ENCODE measurements at places on chromosomes 16 and 17.
A peak's percentile ranks its signal among the peaks of the same experiment; 100 is the strongest.

- DNase-seq: no peak
These were observed 27.6 kb downstream of the FOXL1 start for GRCh38 chr16:86605950-86606349.

DNA sequence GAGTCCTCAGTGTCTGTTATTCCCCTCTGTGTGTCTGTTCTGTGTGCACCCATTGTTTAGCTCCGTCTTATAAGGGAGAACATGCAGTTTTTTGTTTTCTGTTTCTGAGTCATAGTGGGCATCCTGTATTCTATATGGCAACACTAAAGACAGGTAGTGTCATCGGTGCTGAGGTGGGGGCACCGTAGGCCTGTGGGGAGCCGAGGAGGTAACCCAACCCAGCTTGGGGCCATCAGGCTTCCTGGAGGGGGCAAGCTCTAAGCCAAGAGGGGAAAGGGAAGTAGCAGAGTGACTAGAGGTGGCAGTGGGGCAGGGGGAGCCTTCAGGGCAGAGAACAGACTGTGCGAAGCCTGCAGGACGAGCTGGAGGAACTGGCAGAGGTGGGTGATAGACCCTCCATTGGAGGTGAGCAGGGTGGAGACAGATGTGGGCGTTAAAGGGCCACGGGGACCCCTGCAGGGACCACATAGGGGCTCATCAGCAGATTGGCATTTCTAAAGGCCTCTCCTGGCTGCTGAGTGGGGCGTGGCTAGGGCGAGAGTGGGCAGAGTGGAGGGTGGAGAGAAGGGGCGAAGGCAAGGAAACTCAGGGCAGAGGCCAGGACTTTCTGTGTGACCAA lies 36.5 kb downstream of the CPNE2 start:
- no peak for DNase-seq

GRCh38 chr16:14151256-14152030 lies 80.3 kb downstream of the MRTFB start:
- no peak for DNase-seq

- no peak for DNase-seq
These were observed 39.8 kb upstream of the METTL16 start for GRCh38 chr17:2551493-2551892.

DNA sequence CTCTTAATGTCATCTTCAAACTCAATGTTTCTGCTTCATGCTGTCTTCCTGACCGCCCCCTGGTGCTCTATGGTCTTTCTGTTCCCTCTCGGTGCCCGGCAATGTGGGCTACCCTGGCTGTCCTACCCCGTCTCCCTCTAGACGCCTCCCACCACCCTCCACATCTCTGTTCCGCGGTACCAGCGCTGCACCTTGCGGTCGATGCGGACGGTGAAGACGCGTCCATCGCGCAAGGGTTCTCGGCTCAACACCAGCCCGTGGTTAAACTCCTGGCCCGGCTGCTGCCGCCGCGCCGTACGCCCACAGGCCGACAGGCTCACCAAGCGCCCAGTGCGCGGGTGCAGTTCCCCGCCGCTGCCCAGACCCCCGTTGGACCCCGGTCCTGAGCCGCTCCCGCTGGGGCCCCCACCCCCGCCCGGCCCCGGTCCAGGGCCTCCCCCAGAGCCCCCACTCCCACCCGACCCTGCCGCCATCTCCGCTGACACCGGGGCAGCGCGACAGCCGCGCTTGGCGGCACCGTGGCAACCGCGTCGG lies at the start of gene NEURL4:
TSS of gene NEURL4 (minus strand) at position 496 of the 534 bp plus-strand sequence. CDS start at position 473, 23 bp downstream.
- DNase-seq: no peak

DNA sequence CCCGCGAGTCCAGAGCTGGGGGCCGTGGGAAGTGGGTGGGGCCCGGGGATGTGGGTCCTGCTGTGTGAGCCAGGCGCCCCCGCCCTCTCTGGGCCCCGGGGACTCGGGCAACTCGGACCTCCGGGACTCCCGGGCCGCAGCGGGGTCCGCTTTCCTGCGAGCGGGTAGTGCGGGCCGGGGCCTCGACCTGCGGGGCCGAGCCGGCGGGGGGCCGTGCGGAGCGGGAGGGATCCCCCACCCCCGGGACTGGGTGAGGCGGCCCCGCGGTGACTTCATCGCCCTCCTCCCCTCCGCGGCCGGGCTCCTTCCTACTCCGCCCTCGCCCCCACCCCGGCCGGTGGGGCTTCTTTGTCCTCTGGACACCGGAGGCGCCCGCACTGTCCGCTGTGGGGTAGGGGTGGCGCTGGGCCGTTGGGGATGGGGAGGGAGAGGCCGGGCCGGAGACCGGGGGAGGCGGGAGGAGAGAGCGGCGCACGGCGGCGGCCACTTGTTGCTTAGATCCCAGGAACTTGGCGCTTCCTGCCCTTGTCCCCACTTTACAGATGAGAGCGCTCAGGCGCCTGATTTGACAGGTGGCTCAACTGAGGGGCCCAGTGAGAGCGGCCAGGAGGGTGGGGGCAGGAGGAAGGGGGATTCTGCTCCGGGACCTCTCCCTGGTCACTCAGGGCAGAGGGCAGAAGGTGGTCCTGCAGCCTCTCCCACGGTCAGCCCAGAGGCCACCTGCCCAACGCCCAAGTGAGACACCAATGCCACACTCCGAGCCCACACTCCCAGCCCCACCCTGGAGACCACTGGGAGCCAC lies 874 bp downstream of the CMTM3 start:
- DNase-seq: peak; percentile 93

GRCh38 chr17:45073414-45074070 lies 12.4 kb downstream of the NMT1 start:
- no peak for DNase-seq

GRCh38 chr17:409308-409847 lies 56.8 kb upstream of the RPH3AL start:
- DNase-seq: no peak

DNA sequence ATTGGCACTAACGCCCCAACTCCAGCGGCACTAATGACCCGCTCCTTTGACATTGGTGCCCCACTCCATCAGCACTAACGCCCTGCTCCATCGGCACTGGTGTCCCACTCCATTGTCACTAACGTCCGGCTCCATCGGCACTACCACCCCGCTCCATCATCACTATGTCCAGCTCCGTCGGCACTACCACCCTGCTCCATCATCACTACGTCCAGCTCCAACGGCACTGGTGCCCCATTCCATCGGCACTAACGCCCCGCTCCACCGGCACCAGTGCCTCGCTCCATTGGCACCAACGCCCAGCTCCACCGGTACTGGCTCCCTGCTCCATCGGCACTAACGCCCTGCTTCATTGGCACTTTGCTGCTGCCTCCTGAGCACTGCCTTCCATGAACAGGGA lies 7.5 kb downstream of the ZNF213 start:
- no peak for DNase-seq

GRCh38 chr17:73201215-73202069 lies 8.6 kb downstream of the COG1 start:
- DNase-seq: no peak

DNA sequence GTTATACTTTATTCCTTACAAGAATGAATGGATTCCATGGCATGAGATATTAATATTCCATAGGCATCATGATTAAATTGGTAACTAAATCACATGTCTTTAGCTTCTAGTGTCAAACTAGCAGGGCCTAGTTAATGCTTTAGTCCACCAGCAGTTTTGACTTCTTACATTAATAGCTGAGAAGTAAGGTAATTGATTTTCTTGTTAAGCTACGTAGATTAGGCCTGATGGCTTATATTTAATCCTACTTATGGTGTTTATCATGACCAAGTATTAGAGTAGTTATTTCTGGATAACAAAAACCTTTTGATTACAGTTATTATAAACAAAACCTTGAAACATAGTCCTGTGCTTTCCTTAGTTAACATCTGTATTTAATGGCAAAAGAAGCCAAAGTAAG lies 184.5 kb downstream of the TANC2 start:
- DNase-seq: no peak

DNA sequence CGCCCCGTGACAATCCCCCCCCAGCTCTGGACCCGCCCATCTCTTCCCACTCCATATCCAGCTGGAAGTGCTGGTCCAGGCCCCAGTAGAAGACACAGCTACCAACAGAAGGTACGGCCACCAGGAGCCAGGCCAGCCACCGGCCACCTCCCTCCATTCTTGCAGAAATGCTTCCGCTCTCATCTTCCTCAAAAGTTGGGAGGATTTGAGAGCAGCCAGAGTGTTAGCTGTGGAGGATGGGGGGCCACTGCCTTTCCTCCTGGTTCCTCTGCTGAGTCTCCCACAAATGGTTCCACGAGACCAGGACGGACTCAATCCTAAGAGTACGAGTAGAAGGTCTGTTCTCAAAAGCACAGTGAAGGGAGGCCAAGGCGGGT lies 78.3 kb downstream of the GAS7 start:
- peak; percentile 62 for DNase-seq

- DNase-seq: peak; percentile 26
These were observed 177.7 kb upstream of the CIBAR2 start for GRCh38 chr16:85289760-85290625.

DNA sequence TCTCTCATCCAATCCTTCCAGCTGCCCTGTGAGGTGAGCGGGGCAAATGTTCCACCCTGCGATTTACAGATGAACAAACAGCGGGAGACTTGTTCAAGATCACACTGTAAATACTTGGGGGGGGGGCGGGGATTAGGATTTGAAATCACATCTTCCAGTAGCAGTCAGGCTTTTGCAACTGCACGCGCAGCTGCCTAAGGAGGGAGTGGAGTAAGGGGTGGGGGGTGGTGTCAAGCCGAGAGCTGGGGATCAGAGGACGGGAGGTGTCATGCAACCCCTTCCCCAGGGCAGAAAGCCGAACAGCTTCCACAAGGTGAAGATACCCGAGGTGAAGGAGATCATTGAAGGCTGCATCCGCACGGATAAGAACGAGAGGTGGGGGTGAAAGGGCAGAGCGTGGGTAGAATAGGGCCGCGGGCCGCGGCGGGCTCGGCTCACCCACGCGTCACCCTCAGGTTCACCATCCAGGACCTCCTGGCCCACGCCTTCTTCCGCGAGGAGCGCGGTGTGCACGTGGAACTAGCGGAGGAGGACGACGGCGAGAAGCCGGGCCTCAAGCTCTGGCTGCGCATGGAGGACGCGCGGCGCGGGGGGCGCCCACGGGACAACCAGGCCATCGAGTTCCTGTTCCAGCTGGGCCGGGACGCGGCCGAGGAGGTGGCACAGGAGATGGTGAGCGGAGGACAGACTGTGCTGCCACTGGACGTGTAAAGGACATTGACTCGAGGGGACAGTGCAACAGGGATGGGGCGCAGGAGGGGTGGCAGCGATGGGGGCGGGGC lies 4.6 kb downstream of the WNK4 start:
- DNase-seq: no peak

GRCh38 chr17:33615861-33616260 lies 322.8 kb upstream of the ASIC2 start:
- no peak for DNase-seq

DNA sequence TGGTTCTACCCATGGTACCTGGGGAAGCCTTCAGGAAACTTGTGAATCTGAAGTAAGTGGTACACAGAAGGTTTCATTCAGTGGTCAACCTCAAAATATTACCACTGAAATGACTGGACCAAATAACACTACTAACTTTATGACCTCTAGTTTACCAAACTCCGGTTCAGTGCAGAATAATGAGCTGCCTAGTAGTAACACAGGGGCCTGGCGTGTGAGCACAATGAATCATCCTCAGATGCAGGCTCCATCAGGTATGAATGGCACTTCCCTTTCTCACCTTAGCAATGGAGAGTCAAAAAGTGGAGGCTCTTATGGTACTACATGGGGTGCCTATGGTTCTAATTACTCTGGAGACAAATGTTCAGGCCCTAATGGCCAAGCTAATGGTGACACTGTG lies 55.9 kb upstream of the SLC5A11 start:
- DNase-seq: no peak

- DNase-seq: no peak
These were observed 41.8 kb upstream of the PEMT start for GRCh38 chr17:17633310-17633709.

DNA sequence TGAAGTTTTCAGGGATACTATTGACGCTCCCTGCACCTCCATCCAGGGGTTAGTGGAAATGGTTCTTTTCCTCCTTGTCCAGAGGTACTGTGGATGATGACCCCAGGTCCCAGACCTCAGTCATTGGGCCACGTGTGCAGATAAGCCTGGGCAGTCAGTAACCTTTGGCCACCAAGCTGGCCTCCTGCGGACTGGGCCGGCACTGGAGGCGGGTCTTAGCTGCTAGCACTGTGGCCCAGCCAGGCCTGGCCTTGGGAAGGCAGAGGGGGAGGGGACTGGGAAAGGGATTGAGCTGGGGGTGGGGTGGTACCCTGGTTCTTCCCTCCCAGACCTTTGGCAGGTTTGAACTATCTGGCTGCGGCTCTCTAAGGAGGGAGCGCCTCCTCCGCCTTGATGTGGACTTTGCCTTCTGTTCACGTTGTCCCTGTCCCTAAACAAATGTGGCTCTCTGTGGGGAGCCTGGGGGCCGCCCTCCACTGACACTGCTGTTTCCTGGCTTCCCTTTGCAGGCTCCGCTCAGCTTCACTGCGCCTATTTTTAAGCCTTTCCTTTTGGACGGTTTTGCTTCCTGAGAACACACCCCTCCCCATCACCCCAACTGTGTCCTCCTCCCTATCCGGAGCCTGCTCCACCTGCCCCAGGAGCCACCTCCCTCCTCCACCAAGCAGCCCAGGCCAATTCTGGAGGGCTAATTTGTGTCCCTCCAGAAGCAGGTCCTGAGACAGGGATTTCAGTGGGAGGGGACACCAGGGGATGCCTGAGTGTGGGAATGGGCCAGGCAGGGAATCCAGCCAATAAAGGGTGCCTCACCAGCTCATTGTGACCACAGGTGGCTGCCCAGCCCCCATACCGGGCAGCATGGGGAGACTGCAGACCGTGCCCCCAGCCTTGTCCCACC lies 251.9 kb downstream of the SEC14L1 start:
- DNase-seq: no peak

- DNase-seq: peak; percentile 30
These were observed 9.5 kb upstream of the KSR1 start for GRCh38 chr17:27446569-27447301.

- peak; percentile 86 for DNase-seq
These were observed 15.7 kb upstream of the ABCC3 start for GRCh38 chr17:50618941-50619340.

- peak; percentile 69 for DNase-seq
These were observed 12.4 kb downstream of the TAT start for GRCh38 chr16:71564335-71564967.

- DNase-seq: no peak
These were observed 38.8 kb downstream of the CLEC16A start for GRCh38 chr16:10983159-10983558.

DNA sequence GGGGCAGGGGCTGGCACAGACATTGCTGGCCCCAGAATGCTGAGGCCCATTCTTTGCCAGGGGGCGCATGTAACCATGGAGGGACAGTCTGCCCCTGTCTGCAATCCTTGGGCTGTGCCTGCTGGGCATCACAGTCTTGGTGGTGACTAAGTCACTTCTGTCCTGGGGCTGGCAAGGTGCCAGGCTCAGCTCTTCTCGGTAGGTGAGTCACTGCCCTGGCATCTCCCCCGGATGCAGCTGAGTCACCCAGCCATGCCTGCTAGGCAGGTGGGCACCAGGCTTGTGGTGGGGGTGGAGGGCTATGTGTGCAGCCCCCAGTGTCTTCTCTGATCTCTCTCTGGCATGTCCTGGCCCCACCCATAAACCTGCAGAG lies 5.6 kb downstream of the RARA start:
- DNase-seq: peak; percentile 98

GRCh38 chr16:10675216-10675615 lies 19.5 kb downstream of the TEKT5 start:
- DNase-seq: no peak
